ENCODE measurements at places on chromosomes 11 and 22. TPM values are rescaled to one million over a fixed set of nuclear protein-coding genes. Genes with fewer than 3 reads are reported as not detected.

The PGA4 gene
- 0.19 TPM for polyA plus RNA-seq

The SLC6A5 gene
- polyA plus RNA-seq = not detected

The SCUBE1 gene
- 0.81 TPM for polyA plus RNA-seq

The MPZL2 gene
- polyA plus RNA-seq = 2.1 TPM

The OR5B21 gene
- polyA plus RNA-seq = not detected

The RIC8A gene
- polyA plus RNA-seq = 27.3 TPM

The CCS gene
- polyA plus RNA-seq = 53.2 TPM

The MRGPRE gene
- polyA plus RNA-seq = not detected

The CAVIN3 gene
- polyA plus RNA-seq = 33.2 TPM

The BRSK2 gene
- 7.2 TPM for polyA plus RNA-seq

Measured in GM23338 (cell line).